G401 (cell line): ENCODE measurements at places on chromosomes 1 and 21.
A peak's percentile ranks its signal among the peaks of the same experiment; 100 is the strongest.

GRCh38 chr1:66237722-66238479, 296.1 kb upstream of the SGIP1 start:
- DNase-seq: no peak

GRCh38 chr21:14678973-14679574, 133.0 kb upstream of the SAMSN1 start:
- no peak for DNase-seq

- DNase-seq: no peak
Measured at GRCh38 chr1:76955652-76956051, 88.4 kb downstream of the ST6GALNAC5 start.

DNA sequence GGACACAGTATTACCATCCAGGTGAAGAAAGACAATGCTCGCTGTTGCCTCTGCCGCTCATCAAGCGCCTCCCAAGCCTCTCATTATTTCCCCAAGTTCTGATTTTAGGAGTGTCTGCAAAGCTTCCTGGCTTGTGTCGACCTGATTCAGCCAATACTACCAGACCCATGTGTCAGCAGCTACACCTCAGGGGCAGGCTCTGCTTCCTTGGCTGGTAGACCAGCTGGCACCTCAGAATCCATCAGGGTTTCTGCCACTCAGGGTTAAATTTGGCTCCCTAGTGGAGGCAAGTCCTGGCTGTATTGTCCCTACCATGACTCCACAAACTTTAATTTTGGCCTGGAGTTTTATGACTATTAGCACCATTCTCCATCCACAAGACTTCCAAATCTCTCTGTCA, 35.4 kb downstream of the SUSD4 start:
- DNase-seq: no peak

GRCh38 chr1:206554701-206555472, 47.6 kb downstream of the RASSF5 start:
- peak; percentile 39 for DNase-seq

- no peak for DNase-seq
Measured at GRCh38 chr1:77037038-77037437, 169.8 kb downstream of the ST6GALNAC5 start.

- DNase-seq: no peak
Measured at GRCh38 chr1:159838715-159839114, 12.0 kb downstream of the SLAMF8 start.

DNA sequence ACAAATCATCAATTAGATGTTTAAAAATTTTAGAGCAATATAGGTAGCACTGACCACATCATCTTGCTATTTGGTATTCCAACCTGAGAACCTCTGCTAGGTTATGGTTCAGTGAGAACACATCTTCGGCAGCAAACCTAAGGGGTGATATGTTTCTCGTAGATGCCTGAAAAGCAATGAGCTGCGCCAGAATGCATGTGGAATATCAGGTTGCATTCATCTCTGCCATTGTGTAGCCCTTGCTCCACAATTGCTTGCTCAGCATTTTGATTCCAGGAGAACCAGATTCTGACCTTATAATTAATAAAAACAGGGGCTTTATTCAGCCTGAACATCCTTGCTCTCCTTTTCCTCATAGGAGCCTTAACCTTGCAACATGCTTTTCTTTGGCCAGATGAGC, 408.1 kb downstream of the USH2A start:
- DNase-seq: no peak

DNA sequence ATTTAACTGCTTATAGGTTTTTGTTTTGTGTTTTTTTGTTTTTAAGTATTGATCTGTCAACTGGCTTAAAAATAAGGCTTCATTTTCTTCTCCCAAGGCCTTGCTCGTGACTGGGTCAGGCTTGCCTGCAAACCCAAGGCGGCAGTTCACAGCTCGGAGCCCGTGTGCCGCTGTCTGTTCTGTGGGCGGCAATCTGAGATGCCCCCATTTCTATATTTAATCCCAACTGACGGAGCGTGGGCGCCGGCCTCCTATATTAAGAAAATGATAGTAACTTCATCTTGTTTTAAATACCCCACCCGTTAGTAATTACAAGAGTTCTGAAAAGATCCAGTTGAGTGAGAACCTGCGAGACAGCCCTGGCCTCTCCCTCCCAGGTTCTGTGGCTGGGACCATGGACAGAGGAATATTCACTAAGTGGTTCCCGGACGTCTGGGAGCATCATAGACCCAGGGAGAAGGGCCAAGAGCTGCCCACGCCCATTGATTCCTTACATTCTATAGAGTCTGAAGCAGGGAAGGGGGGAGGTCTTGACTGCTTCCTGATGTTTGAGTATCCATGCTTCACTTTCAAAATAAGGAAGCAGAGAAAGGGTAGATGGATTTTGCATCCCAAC, 42.6 kb upstream of the GPR153 start:
- DNase-seq: no peak
